ENCODE measurements at places on chromosomes 2 and 18. TPM values are rescaled to one million over a fixed set of nuclear protein-coding genes. Genes with fewer than 3 reads are reported as not detected.

DNA sequence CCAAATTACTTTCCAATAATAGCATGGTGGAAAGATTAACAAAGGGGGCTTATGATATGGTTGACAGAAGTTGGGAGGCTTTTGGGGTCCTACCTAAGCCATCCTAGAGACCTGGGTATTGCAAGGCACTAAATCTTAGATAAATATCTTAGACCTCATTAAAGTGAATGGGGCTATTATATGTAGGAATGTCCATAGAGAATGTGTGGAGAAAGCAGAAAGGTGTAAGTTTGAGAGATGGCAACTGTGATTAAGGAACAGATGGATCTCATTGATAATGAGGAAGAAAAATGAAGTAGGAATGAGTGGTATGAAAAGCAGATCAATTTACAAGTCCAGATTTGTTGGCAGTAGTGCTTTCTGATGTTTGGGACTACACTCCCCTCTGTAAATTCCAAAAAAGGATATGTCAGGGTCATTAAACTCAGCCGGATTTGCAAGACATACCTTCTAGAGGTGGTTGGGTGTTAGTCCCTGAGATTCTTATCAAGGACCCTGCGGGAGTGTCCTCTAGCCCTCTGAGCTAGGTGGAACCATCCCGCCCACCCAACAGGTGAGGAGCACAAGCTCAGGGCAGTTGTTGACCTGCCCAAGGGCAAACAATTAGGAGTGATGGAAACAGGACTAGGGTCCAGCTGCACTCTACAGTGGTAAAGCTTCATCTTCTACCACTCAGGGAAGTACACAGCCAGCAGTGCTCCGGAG is 12.1 kb downstream of the TCF7L1 start:
- peaks cover 25% of the 10 kb centered on the region for H3K27me3 ChIP-seq
- H3K36me3 ChIP-seq, result no peaks in the 10 kb centered on the region
- H3K4me3 ChIP-seq, result no peak overlapping the region
- no peaks in the 10 kb centered on the region for H3K4me1 ChIP-seq
- DNase-seq, result no peak

DNA sequence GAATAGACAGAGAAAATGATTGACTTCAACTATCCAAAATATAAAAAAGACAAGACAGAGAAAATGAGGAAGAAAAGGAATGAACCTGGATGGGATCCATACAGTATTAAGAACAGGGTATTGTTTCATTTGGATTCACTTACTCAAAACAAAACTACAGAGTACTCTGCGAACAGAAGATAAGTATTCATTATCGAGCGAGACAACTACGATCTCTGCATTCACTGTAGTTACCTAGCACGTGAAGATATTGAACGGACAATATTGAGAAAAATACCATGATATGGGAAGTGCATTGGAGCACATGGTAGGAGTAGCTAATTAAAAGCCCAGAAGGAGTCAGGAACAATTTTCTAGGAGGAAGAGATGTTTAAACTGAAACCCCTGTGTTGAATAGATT is 1.0 kb upstream of the ORC2 start:
- H3K4me1 ChIP-seq, result peaks cover 45% of the 10 kb centered on the region
- peaks cover 9% of the 10 kb centered on the region for H3K36me3 ChIP-seq
- DNase-seq, result no peak
- peak overlapping the region; percentile 90 for H3K4me3 ChIP-seq
- H3K27me3 ChIP-seq, result no peaks in the 10 kb centered on the region

GRCh38 chr2:45011621-45012602 is 2.7 kb upstream of the SIX2 start:
- no peak overlapping the region for H3K4me3 ChIP-seq
- H3K27me3 ChIP-seq, result peaks cover 80% of the 10 kb centered on the region
- H3K27ac ChIP-seq, result no peak overlapping the region
- DNase-seq, result no peak

- DNase-seq, result peak; percentile 86
- peaks cover 10% of the 10 kb centered on the region for H3K36me3 ChIP-seq
- H3K4me3 ChIP-seq, result peak overlapping the region; percentile 95
- H3K27me3 ChIP-seq, result no peaks in the 10 kb centered on the region
- peaks cover 61% of the 10 kb centered on the region for H3K4me1 ChIP-seq
- peak overlapping the region; percentile 95 for H3K27ac ChIP-seq
These were observed 104.2 kb downstream of the SPTBN1 start for GRCh38 chr2:54560146-54560881.

GRCh38 chr2:84481702-84482101 is 22.6 kb upstream of the SUCLG1 start:
- DNase-seq, result peak; percentile 64
- no peaks in the 10 kb centered on the region for H3K36me3 ChIP-seq
- H3K27me3 ChIP-seq, result peaks cover 2% of the 10 kb centered on the region
- peak overlapping the region; percentile 16 for H3K27ac ChIP-seq
- H3K4me3 ChIP-seq, result no peak overlapping the region

- no peaks in the 10 kb centered on the region for H3K27me3 ChIP-seq
- no peaks in the 10 kb centered on the region for H3K4me1 ChIP-seq
- H3K36me3 ChIP-seq, result no peaks in the 10 kb centered on the region
- no peak for DNase-seq
These were observed 93.7 kb downstream of the PAX3 start for GRCh38 chr2:222205136-222205535.

Gene NIFK
- total RNA-seq, result 177 TPM

DNA sequence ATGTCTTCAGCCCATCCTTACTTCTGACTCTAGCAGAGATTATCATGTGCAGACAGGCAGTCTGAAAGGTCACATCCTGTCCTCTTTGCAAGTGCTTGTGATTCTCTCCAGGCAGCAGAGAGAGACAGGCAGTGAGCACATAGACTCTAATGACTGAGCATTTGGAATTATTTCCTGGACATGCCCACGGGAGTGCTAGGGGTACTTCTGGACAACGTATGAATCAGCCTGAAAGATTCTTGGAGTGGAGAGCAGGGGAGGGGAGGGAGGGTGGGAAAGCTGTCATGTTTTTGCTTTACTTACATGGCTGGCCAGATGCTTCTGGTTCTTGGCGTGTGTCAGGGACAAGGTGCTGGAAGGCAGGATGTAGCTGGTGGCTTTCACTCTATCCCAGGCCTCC is 150.6 kb downstream of the RIF1 start:
- no peak for DNase-seq
- H3K4me1 ChIP-seq, result no peaks in the 10 kb centered on the region
- H3K27me3 ChIP-seq, result peaks cover 12% of the 10 kb centered on the region
- no peaks in the 10 kb centered on the region for H3K36me3 ChIP-seq

GRCh38 chr2:36482576-36483214 is 115.3 kb downstream of the FEZ2 start:
- H3K36me3 ChIP-seq, result peaks cover 16% of the 10 kb centered on the region
- no peaks in the 10 kb centered on the region for H3K27me3 ChIP-seq
- H3K27ac ChIP-seq, result no peak overlapping the region
- H3K4me1 ChIP-seq, result peaks cover under 1% of the 10 kb centered on the region

- H3K27ac ChIP-seq, result no peak overlapping the region
- H3K4me3 ChIP-seq, result no peak overlapping the region
- DNase-seq, result no peak
These were observed 57.4 kb downstream of the CCBE1 start for GRCh38 chr18:59639821-59640220.

GRCh38 chr2:176188774-176189680 is 559 bp downstream of the HOXD1 start:
- H3K36me3 ChIP-seq, result no peaks in the 10 kb centered on the region
- DNase-seq, result peak; percentile 63
- peak overlapping the region; percentile 58 for H3K4me3 ChIP-seq
- no peak overlapping the region for H3K27ac ChIP-seq
- H3K27me3 ChIP-seq, result peaks cover 68% of the 10 kb centered on the region

- DNase-seq, result no peak
- peaks cover 2% of the 10 kb centered on the region for H3K27me3 ChIP-seq
- no peak overlapping the region for H3K27ac ChIP-seq
- no peaks in the 10 kb centered on the region for H3K36me3 ChIP-seq
These were observed 47.2 kb downstream of the AGAP1 start for GRCh38 chr2:235541016-235541415.

Gene ZAP70
- 240 TPM for total RNA-seq

- no peaks in the 10 kb centered on the region for H3K4me1 ChIP-seq
- H3K36me3 ChIP-seq, result no peaks in the 10 kb centered on the region
- DNase-seq, result no peak
- no peak overlapping the region for H3K4me3 ChIP-seq
- no peak overlapping the region for H3K27ac ChIP-seq
These were observed 1210.4 kb upstream of the ACVR2A start for GRCh38 chr2:146634230-146635097.

GRCh38 chr2:129771418-129772189 is 207.9 kb upstream of the RAB6C start:
- no peaks in the 10 kb centered on the region for H3K27me3 ChIP-seq
- DNase-seq, result no peak
- H3K36me3 ChIP-seq, result no peaks in the 10 kb centered on the region
- H3K4me1 ChIP-seq, result no peaks in the 10 kb centered on the region
- no peak overlapping the region for H3K4me3 ChIP-seq
- no peak overlapping the region for H3K27ac ChIP-seq

- H3K36me3 ChIP-seq, result peaks cover 11% of the 10 kb centered on the region
- no peak for DNase-seq
- H3K27me3 ChIP-seq, result no peaks in the 10 kb centered on the region
- H3K27ac ChIP-seq, result no peak overlapping the region
These were observed 26.1 kb upstream of the AP1S3 start for GRCh38 chr2:223863491-223863890.

DNA sequence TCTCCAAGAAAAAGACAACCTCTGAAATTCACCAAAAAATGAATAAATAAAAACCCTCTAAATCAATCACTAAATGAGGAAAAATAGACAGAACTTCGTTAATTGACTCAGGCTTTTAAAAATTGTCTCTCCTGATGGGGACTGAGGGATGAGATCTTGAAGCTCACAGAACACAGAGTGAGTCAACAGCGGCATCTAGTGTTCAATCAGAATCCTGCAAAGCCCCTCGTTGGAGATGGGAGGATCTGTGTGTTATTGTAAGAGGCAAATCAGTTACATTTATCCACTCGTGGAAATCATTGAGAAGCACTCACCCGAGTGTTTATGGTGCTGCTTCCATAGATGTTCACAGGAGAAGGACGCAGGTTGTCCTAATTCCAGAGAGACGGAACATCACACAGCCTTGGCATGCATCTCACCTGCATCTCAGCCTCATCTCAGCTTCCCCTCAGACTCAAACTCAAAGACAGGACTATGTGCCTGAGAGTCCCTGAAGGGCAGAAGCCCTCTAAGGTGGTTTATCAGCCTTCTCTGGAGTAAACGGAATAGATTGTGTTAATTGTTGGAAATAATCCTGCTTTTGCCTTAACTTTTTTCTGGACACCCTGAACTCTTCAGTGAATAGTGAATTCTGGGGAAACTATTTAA is 82.0 kb downstream of the MREG start:
- no peaks in the 10 kb centered on the region for H3K36me3 ChIP-seq
- H3K4me1 ChIP-seq, result peaks cover 6% of the 10 kb centered on the region
- H3K27me3 ChIP-seq, result peaks cover 2% of the 10 kb centered on the region
- H3K4me3 ChIP-seq, result no peak overlapping the region

- peak; percentile 72 for DNase-seq
- no peaks in the 10 kb centered on the region for H3K36me3 ChIP-seq
- no peak overlapping the region for H3K4me3 ChIP-seq
- no peaks in the 10 kb centered on the region for H3K27me3 ChIP-seq
- H3K27ac ChIP-seq, result no peak overlapping the region
These were observed 82.8 kb upstream of the RPL31 start for GRCh38 chr2:100919316-100919715.

GRCh38 chr2:12428324-12428723 is 288.4 kb upstream of the TRIB2 start:
- no peak for DNase-seq
- peaks cover 2% of the 10 kb centered on the region for H3K36me3 ChIP-seq
- H3K27me3 ChIP-seq, result no peaks in the 10 kb centered on the region
- H3K4me3 ChIP-seq, result no peak overlapping the region

Gene LYG2
- total RNA-seq, result not detected

DNA sequence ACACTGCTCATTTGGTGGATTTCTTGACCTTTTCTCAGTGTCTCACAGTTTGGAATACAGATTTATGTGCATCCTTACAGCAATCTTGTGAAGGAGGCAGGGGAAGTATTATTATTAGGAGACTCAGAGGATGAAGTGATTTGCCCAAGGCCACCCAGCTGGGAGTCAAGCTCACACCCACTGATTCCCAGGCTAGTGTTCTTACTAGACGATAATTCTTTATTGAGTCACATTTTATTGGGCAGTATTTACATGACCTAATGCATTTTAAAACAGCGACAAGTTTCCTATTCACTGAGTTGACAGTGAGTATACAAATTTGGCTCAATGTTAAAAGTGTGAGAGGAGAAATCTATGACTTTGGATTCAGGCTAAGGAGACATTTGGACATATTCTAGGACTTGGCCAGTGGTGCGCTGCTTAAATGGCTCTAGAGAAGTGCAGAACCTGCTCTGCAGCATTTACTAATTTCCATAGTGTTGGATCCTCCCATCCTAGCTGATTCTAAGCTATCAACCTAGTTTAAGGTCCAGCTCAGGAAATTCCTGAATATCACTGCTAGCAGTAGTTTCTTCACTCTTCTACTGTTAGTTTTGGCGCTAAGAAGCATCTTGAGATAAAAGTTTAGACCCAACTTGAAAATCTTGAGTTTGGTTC is 199.3 kb downstream of the MTX2 start:
- peaks cover 49% of the 10 kb centered on the region for H3K27me3 ChIP-seq
- H3K4me1 ChIP-seq, result peaks cover 9% of the 10 kb centered on the region
- DNase-seq, result no peak
- H3K4me3 ChIP-seq, result no peak overlapping the region

Gene CRYGD
- not detected for total RNA-seq

- H3K4me1 ChIP-seq, result no peaks in the 10 kb centered on the region
- no peak overlapping the region for H3K27ac ChIP-seq
- H3K4me3 ChIP-seq, result no peak overlapping the region
- no peak for DNase-seq
- no peaks in the 10 kb centered on the region for H3K36me3 ChIP-seq
These were observed 114.7 kb upstream of the RAB6C start for GRCh38 chr2:129864719-129865118.

DNA sequence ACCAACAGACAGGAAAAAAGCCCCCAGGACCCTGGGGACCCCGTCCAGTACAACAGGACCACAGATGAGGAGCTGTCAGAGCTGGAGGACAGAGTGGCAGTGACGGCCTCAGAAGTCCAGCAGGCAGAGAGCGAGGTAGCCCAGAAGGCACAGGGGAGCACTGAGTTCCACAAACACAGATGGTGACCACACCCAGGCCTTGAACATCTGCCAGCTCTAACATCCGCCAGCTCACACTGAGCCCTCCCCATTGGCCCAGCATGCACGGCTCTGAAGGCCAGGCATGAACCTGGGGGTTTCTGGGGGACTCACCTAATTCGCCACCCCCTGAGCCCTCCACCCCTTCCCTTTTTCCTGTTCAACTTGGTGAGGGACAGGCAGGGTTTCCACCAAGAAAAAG is 25.6 kb upstream of the PRLH start:
- H3K27me3 ChIP-seq, result no peaks in the 10 kb centered on the region
- DNase-seq, result no peak
- H3K27ac ChIP-seq, result no peak overlapping the region
- no peaks in the 10 kb centered on the region for H3K36me3 ChIP-seq
- no peaks in the 10 kb centered on the region for H3K4me1 ChIP-seq

DNA sequence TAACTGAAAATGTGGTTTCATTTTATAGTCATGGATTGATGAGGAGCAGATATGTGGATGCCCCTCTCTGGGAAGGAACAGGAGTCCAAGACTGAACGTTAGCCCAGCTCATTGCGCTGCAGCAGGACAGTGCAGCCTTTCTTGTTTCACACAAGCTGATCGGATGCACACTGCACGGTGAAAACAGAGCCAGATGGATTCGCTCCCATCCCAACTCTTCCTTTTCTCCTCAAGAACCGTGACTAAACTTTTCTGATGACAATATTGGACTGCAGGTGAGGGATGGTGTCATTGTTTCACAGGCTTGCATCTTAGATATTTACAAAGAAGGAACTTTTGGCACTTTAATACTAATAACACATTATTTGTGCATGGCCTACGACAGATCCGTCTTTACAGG is 33.8 kb upstream of the COPS8 start:
- H3K4me3 ChIP-seq, result no peak overlapping the region
- H3K27ac ChIP-seq, result no peak overlapping the region
- H3K4me1 ChIP-seq, result no peaks in the 10 kb centered on the region

All from activated CD4-positive, alpha-beta T cell treated with anti-CD3 and anti-CD28 coated beads, Interleukin-2, amount 10 ng/mL, durations not matched to agents 24 days and 14 days (primary cell).